Iris pigment epithelial cell (primary cell): ENCODE measurements at places on chromosomes 13 and 19.

DNA sequence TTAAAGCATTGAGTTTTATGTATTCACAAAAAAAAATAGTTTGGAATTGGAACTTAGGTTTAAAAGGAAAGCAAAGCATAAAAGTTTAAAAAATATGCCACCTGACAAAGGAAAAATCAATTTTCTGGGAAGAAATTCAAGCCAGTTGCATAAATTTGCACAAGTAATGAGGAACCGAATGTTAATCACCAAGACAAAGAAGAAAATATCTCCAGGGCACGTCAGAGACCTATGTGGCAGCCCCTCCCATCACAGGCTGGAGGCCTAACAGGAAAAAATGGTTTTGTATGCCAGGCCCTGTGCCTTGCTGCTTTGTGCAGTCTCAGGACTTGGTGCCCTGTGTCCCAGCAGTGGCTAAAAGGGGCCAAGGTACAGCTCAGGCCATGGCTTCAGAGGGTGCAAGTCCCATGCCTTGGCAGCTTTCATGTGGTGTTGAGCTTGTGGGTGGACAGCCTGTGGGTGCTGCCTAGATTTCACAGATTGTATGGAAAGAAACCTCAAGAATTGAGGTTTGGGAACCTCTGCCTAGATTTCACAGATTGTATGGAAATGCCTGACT lies 767.2 kb upstream of the SLC10A2 start:
- no peak for DNase-seq

DNA sequence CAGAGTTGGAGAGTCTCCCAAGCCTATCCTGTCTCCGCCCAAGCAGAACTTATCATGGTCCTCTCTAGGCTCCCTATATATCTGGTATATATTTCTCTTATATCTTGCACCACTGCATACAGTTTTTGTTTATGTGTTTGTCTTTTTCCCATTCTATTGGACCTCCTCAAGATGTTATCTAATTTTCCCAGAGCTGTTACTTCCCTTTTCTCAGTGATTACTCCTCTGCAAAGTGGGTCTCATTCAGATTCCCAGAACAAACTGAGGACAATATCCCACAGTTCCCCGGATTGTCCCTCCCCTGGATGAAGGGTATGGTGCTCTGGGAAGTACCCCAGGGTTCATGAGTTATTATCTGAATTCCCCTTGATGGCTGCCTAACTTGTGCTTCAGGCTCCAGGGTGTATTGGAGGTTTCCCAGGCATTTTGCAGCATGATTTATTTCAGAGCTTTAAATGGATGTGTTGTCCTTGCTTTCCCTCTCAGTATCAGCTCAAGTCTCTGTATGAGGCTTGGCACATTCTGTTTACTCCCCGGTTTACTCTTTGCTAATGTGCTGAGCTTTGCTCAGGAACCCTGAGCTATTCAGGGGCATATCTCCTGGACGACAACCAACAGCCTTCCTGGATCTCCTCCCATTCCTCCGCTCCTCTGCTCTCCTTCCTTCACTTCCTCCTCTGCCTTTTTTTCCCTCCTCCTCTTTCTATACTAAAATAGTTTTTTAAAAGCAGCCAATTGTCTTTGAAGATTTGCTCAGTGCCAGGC lies 329.3 kb downstream of the SPRY2 start:
- peak; percentile 16 for DNase-seq

- DNase-seq = no peak
These were observed 352.8 kb downstream of the KLF12 start for GRCh38 chr13:73781384-73781783.

GRCh38 chr19:4800591-4801081 lies 9.1 kb downstream of the FEM1A start:
- no peak for DNase-seq

DNA sequence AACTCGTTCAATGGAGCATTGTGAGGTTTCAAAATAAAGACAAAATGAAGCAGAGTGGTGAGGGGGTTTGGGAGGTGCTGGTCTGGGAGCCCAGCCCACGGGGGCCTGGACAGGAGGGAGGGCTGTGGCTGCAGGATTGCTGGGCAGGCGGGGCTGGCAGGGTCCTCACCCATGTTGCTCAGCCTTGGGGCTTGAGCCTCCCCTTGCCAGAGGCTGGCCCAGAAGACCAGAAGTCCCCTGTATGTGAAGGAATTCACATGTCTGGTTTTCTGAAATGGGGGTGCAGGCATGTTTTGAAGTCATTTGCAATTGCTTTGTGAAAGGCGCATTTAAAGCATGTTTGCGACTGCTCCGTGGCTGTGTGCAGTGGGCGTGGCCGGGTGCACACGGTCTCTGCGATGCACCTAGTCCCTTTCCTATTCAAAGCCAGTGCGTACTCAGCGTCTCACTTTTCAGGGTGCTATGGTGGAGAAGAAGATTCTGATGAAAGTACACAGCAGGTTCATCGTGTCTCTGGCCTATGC lies 2.3 kb downstream of the GRK1 start:
- no peak for DNase-seq
